ENCODE measurements at places on chromosomes 5 and 9.
A peak's percentile ranks its signal among the peaks of the same experiment; 100 is the strongest.

DNA sequence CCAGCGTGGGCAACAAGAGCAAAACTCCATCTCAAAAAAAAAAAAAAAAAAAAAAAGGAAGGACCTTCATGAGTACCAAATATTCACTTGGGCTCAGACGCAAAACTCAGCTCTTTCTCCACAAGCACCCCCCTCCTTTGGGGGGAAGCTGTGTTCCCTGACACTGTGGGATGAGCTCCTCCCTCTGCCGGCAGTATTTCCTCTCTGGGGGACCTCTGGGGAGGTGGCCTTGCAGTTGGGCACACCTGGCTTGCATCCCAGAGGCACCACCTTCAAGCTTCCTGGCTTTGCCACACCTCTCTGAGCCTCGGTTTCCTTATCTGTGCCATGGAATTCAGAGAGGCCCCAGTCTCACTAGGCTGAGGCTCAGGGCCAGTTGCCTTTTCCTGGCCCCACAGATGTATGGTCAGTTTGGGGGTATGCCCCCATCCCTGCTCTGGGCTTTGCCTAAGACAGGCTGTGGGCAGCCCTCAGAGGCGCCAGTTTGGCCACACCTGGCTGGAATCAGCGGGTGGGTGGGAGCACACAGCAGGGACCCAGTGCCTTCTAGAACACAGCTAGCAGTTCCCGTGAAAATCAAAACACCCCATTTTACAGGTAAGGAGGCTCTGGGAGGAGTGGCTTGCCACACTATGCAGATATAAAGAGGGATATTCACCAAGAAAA lies 157.5 kb upstream of the IER5L start:
- DNase-seq: no peak

DNA sequence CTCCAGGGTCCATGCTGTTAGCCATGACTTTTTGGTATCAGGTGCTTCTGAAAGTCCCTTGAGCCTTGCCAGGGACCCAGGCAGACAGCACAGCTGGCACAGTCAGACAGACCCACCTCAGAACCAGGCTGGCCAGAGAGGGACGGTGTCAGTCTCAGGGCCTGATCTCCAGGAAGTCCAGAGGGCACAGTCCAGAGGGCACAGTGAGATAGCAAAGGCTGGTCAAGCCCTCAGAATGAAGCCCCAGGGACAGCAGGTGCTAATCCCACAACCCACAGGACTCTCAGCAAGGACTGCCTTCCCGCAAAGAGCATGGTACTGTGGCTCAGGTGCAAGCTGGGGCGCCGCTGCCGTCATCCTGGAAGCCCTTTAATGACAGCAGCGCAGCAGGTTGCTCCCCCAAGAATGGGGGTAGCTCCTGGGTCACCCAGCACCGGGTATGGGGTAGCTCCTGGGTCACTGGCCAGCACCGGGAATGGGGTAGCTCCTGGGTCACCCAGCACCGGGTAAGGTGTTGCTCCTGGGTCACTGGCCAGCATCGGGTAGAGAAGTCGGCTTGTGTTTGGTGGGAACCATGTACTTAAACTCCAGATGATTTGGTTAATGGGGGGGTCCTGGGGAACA lies 105.6 kb upstream of the PHYKPL start:
- DNase-seq: no peak

DNA sequence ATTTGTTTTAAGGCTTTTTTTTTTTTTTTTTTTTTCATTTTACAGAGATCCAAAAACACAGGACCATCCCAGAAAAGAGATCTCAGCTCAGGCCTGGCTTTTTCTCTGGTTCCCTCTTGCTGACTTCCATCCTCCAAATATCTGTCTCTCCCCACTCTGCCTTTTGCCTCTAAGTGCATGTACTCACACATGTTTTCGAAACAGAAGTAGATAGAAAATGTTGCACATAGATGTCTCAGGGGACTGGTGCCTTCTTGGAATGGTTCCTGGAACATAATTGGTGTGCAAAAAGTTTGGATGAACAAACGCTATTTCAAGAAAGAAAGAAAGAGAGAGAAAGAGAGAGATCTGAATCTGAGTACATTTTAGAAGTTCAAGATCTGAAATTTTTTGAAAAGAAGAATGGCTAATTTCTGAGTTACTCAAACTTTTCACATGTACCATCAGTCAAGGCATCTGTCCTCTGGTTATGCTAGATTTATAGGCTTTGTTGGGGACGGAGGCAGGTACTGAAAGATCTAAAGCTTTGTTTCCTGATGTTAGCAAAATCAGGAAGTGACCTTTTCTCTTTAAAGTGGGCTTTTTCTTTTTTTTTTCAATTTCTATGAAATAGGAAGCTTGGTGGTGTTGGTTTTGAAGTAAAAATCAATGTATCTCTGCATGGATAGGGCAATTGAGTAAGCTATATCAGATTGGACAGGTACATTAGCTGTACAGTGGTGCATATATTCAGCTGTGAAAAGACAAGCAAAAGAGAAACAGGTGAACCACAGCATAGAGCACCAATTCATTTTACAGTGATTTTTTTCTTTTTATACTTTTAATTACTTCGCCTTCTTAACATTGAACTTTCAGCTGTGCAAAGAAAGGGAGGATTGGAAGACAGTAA lies 8.5 kb upstream of the TNFSF8 start:
- DNase-seq: no peak

DNA sequence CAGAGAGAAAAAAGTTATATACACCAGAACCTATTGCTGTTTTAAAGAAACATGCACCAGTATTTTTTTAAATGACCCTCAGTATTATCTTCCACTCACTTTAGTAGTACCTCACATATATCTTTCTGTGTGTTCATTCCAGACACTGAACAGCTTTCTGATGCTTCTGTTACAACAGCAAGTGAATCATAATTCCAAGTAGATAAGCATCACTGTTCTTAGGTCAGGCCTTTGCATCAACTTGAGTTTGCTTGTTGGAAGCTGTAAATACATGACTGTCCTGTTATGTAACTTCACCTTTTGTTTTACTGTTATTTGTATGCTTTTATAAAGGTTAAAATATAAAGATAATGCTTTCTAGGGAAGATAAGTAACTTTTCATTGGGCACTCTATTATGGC lies 184.4 kb downstream of the ISL1 start:
- no peak for DNase-seq

DNA sequence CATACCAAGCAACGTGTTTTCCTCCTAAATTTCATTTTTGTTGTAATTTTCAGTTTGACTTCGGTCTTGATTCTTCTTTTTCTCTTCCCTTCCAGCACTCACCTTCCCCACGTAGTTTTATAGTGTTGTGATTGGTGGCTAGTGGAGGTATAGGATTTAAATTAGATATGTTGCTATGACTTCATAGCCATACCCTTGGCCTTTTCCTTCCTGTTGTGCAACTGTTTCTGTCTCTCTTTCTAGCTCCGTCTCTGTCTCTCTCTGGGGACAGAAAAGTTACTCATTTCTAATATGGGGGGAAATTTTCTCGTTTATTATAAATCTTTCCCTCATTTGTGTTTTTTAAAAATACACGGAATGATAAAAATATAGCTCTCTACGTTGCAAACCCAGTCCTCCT lies 20.6 kb upstream of the C5orf24 start:
- DNase-seq: no peak

DNA sequence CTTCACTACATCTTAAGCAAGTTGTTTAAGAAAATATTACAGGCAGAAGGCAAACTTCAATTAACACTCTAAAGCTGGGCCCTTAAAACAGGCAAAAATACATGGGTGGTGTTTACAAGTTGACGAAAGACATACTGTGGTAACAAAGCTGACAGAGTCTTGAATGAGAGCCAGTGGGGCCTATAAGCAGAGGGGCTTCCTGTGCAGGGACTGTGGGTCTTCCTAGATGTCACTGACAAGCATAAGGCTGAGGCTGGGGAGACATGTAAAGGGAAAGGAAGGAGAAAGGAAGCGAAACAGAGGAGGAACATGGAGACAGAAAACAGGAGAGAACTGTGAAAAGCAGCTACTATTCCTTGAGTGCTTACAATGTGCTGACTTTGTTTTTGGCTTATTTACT lies 308.0 kb upstream of the RPS23 start:
- DNase-seq: no peak

GRCh38 chr9:99873531-99873930 lies 32.9 kb upstream of the STX17 start:
- DNase-seq: no peak

DNA sequence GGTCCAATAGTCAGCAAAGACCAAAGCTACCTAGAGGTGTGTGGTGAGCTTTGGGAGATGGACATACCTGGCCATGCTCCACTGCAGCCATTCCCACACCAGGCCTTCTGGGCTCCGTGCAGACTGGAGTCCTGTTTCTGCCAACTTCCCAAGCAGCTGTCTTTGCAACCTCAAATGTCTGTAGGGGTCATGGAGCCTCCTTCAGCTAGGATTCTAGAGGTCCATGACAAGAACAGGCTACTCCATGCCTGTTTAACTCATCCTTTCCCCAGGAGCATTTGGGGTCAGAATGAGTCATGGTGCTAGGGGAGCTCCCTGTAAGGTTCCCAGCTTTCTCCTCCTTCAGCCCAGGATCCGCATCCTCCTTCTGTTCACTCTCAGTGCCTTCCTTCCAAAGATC lies 17.1 kb downstream of the VPS13A start:
- DNase-seq: no peak

DNA sequence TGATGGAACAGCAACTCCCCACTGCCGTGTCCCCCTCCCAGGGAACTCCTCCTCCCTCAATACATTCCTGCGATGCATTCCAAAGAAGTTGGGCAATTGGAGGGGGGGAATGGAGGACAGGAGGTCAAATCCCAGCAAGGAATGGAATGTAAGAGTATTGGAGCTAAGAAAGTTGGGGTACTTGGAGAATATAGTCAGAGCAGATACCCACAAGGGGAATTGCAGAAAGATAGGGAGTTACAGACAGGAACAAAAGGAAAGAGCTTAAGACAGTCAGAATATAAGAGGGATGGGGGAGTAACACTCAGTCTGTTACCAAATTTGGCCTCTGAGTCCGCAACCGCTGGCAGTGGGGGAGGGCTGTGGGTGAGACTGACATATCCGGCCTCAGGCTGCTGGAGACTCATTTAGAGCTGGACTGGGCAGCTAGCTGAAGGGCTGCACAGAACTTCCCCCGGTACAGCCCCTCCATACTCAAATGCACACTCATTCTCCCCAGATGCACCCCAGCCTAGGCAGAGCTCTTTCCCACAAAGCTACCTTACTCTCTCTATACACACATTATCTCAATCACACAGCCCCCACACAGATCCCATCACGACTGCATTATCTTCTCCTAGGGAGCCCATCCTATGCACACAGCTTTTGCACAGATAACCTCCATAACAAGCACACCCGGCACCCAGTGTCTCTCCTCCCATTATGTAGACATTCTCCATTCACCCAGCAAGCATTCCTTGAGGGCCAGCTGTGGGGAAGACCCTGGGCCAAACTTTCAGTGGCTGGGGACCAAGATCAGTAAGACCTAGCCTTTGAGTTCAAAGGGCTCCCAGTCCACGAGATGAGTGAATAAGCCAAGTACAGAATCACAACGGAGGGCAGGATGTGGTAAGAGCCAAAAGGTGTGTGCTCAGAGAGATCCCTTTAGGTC lies 3.7 kb downstream of the TLN1 start:
- no peak for DNase-seq

DNA sequence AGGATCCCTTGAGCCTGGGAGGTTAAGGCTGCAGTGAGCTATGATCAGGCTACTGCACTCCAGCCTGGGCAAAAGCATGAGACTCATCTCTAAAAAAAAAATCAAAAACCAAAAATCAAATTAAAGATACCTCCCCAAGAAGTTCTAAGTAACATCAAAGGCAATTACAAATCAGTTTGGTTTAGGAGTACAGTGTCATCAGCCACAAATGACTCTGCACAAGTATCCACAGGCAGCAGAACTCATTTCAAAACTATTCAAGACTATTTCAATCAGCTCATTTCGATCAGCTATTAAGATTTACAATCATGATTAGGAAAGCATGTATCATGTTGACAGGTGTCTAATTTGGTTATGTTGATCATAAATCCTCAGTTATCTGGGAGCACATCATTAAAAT lies 19.1 kb downstream of the TRMO start:
- DNase-seq: no peak

DNA sequence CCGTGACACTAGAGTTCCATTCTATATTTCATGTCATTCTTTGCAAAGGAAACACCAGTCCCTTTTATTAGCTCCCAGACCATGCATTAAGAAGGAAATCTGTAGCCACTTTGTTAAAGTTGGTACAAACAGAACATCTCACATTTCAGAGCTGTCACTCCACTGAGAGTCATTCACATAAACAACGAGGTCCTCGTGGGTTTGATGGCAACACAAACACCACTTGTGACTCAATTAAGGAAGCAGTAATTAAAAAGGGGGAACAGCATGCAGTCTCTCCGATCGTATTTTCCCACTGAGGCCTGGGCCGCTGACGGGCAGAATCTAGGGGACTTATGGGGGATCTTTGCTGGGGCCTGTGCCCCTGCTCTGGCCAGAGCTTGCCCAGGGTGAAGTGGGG lies 94.2 kb upstream of the ZNF618 start:
- DNase-seq: no peak

DNA sequence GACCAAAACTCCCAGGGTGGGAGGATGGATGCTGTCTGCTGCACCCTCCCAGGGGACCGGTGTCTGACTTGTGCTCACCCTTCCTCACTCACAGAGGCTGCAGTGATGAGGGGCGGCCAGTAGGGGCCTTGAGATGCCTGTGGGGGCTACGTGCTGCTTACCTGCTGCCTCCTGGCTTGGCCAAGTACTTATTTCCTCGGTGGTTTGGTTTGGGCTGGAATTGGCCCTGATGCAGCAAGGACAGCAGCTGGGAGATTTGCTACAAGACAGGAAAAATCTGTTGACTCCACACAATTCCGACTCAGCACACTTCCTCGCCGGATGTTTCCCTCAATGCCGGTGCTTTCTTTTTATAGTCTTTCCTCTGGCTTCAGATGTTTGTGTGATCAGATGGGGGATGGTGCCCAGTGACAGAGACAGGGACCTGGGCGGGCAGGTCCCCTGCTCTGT lies 6.6 kb downstream of the PCDH12 start:
- peak; percentile 80 for DNase-seq

GRCh38 chr9:133633681-133634080 lies 2.5 kb upstream of the DBH start:
- no peak for DNase-seq

DNA sequence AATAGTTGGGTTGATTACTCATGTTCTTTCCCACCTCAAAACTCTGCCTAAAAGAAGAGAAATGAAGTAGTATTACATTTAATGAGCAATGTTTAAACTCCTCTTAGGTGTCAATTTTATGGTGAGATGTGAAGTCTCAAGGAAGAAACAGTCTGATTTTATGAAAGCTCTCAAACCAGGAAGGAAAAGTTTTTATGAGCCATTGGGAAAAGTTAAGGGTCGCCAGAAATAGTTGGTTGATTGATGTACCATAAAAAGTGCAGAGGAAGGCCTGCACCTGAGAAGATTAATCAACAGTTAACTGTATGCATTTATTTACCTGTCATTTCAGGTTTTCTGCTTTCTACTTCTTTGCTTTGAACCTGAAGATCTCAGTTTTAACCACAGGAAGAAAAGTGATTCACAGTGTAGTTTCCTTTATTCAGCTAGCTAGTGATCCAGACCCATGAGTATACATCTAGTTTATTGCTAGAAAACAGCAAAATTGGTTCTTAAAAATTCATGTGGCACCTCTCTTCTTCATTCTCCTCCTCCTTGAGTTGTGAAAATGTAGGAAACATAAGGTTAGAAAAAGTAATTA lies 133.1 kb downstream of the CSNK1G3 start:
- DNase-seq: no peak

- DNase-seq: no peak
Observed at GRCh38 chr5:41797662-41798061, 72.6 kb downstream of the OXCT1 start.

All from RPMI8226 (cell line).